ENCODE measurements at places on chromosomes 13 and 19.

DNA sequence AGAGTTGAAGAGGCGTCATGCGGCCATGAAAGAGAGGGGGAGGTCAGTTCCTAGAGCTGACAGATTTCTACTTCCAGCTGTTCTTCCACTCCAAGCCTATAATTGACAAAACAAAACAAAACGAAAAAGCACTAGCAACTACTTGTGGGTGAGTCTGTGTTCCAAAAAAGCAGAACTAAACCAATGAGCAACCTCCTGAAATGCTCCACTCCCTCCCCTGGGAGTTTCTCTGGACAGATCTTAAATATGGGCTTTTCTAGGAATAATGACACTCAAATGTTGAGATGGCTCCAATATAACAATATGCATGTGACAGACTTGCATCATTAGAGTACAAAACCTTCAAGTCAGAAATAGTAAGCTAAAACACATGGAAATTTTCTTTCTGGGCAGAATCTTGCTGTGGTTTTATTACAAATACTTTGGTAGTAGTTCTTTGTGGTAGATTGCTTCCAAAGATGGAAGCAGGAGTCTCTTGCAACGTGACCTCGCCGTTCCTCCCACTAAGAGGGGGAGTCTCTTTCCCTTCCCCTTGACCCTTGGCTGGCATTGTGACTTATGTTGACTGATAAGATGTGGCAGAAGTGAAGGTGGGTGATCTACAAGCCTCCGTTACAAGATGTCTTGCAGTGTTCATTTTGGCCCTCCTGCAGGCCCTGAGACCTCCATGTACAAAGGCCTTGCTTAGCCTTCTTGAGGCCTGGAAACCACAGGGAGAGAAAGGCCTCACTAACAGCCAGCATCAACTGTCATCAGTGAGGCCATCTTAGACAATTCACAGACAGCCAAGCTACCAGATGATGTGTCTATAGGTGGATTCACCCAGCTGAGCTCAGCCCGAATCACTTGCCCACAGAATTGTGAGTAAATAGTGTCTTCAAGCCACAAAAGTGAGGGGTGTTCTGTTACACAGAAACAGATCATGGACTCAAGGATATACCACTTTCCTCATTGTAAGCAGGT is 173.1 kb upstream of the RFC3 start:
- no peak for DNase-seq

GRCh38 chr19:18464646-18465045 is 26.7 kb upstream of the ISYNA1 start:
- DNase-seq: peak; percentile 93

DNA sequence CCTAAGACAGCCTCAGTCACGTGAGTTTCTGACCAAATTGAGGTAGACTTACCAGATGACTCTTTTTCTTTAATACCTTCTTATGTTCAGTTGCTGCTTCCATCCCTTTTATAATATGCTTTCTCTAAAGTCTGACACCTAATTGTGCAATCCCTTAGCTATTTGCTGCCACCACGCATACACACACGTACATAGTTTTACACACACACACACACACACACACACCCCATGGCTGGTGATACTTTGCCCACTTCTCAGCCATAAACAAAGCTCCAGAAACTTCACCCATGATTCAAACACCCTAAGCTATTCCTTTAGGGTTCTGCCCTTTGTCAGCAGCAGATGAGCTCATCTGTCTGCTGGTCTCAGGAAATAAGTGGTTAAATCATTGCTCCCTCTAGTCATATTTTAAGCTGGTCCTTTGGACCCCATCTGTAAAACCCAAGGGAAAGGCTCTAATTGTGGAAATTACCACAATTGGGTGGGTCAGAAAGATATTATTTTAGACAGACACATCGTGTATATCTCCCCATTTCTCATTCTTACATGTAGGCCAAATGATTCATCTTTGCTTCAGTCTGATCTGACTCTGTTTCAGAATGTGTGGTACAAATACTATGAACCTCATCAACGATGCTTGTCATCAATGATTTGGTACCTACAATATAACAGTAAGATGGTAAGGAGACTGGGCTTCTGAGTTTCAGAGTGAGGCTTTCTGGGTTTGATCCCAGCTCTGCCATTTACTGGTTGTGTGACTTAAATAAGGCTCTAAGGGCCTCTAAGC is 69.2 kb downstream of the NALCN start:
- no peak for DNase-seq

GRCh38 chr13:81957121-81957520 is 1616.2 kb upstream of the SPRY2 start:
- no peak for DNase-seq

GRCh38 chr13:110283736-110284517 is 23.0 kb downstream of the COL4A1 start:
- no peak for DNase-seq

- no peak for DNase-seq
These were observed 27.1 kb downstream of the MBNL2 start for GRCh38 chr13:97249093-97249795.

DNA sequence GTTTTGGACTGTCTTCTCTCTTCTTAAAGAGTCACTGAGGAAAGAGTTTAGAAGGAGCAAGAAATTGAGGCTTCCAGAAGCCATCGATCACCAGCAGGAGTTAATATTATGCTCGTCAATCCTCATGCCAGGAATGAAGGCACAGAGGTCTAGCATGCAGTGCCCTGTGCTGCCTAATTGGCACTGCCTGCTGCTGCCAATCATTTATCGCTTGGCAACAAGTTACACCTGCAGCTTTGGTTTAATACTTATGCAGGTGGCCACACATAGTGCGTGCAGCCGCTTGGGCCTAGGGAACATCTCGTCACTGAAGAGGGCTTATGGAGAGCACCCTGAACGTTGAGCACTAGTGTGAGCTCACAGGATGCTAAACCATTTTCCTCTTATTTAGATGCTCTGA is 2.7 kb upstream of the SOX1 start:
- DNase-seq: no peak

- DNase-seq: no peak
These were observed at the start of gene S1PR5 for GRCh38 chr19:10517361-10517759. Gene S1PR5, minus strand, starts transcription at chr19:10517447. Its CDS starts 2,436 bp downstream, at chr19:10515011.

GRCh38 chr13:20173116-20173746 is 12.4 kb upstream of the GJA3 start:
- DNase-seq: no peak

- DNase-seq: peak; percentile 56
These were observed 44.6 kb upstream of the GRTP1 start for GRCh38 chr13:113408562-113408961.

GRCh38 chr13:97307882-97308624 is 85.9 kb downstream of the MBNL2 start:
- DNase-seq: no peak

DNA sequence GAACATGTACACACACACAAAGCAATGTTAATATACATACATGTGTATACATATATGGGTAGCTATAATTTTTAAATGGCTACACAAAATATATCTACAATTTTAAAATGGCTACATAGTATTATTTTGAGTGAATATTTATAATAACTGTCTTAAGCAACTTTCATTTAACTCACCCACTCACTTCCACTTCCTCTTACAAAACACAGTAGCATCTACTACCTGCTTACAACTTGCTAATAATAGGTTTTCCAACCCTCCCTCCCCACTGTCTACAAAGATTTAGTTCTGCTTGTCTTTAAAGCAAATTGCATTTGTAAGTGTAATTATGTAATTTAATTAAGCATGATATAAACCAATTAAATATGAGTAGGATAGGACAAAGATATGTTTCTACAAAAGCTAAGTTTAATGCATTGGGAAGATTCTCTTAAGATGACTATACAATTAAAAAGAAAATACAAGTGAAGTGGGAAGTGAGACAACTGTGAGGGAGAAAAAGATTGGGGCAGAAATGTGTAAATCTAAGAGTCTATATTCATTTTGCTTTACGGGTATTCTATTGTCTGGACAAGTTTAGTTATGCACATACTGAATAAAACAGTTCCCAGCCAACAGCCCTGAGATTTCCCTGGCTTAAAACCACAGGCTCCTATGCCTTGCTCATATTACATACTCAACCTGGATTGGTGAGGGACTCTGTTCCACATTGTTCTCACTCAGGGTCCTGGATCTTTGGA is 583.1 kb downstream of the EFNB2 start:
- no peak for DNase-seq

DNA sequence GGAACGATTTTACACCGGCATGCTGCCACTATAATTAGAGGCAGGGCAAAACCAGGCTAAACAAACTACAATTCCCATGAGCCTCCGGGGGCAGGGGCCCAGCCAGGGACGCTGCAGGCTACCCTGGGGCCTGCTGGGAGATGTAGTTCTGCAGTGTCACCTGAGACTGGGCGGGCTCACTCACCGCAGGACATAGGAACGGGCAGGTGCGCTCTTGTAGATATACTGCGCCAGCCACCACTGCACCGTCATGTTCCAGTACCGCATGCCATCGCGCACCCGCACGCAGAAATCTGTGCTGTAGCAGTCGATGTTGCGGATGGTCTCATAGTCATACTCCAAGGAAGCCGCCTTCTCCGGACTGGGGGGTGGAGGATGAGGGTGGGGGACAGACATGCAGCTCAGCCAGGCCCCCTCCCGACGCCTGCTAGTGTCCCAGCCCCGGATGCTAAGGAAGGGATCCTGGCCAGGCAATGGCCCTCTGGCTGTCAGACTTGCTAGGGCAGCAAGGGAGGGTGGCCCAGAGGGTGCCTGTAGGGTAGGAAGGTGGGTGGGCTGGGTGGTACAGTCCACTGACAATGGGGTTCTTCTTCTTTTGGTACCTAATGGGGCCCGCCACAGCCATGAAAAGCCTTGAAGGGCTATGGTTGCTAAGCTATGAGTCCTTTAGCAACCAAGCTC is 5.8 kb upstream of the TMC4 start:
- no peak for DNase-seq

DNA sequence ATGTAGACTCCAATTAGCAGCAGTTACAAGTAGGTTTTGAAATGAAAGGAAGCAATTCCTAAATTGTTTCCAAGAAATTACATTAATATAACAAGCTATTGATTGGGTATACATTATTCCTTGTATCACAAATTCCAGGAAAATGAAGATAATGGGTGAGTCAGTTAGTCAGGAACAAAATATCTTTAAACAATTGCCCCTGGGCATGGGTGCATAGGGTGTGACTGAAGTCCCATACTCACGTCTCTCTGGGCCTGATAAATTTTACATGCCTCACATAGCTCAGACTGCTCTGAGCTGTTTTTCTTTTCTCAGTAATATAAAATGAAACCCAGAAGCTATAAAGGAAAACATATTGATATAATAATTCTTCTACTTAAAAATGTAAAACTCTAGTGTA is 87.8 kb downstream of the FNDC3A start:
- DNase-seq: no peak

DNA sequence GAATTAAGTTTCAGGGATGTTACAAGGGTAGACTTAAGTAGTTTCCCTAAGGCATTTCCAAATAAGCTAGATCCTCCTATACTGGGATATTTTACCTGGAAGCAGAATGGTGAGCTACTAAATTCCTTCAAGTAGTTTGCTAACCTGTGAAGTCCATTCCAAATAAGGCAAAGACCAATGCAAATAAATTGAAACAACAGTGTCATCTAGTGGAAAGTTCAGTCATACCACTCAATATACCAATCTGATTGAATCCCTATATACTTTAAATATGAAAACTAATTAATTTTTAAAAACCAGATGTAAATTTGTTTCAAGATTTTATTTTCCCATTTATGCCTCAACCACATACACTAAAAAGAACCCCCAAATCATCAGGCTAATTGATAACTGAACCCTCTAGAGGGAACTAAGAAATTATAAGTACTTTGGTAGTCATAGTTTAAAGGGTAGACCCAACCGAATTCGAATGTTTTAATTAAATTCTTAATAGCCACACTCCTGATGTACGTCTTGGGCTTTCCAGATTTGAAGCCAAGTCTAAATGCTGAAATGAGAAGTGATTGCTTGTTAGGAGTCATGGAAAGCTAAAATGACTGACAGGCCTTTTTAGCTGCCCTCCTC is 223.7 kb downstream of the TBC1D4 start:
- DNase-seq: no peak

DNA sequence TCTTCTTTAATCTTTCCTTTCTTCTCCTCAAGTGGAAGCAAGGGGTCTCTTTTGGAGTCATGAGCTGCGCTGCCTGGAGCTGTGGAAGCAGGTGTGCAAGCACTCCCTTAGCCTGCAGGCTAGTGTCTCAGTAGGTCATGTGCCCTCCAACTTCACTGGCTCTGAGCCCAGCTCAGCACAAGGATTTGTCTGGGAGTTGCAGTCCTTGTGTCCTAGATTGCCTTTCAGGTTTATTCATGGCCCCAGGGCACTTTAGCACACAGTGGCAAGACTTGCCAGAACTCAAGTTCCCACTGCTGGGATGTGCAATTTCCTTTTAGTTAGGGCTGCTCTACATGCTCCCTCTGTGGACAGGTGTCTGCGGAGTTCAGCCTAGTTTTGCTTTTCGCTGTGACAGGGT is 211.7 kb downstream of the LIG4 start:
- DNase-seq: no peak

GRCh38 chr13:40916207-40916998 is 102.7 kb downstream of the ELF1 start:
- no peak for DNase-seq

DNA sequence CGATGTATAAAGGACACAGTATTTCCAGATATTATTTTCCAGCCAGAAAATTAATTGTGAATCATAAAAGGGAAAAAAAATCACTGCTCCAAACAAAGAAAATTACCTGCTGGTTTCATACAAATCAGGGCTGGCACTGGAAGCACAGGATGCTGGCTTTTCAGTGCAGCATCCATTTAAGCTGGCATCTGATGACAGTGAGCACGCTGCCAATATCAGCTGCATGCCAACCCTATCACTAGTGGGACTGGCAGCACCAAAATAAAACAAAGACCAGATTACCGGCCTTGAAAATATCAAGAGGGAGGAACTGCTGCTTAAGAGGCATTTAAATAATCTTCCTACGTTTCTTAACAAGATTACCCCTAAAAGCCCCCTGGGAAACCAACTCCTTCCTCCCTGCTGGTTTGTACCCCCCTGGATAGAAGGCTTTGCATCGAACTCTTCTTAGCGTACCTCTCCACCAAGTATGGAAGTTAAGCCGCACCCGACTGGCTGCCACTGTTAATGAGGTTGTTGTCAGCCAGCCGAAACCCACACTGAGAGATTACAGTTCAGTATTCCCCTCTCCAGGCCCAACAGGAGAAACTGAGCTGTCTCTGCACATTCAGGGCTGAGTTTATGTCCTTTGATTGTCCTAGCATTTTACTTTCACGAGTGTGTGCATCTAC is 257.8 kb downstream of the EFNB2 start:
- no peak for DNase-seq

Measured in ascending aorta (tissue), 2 donors.